Pons (tissue), 1 donor: ENCODE measurements at places on chromosomes 1 and 21.

DNA sequence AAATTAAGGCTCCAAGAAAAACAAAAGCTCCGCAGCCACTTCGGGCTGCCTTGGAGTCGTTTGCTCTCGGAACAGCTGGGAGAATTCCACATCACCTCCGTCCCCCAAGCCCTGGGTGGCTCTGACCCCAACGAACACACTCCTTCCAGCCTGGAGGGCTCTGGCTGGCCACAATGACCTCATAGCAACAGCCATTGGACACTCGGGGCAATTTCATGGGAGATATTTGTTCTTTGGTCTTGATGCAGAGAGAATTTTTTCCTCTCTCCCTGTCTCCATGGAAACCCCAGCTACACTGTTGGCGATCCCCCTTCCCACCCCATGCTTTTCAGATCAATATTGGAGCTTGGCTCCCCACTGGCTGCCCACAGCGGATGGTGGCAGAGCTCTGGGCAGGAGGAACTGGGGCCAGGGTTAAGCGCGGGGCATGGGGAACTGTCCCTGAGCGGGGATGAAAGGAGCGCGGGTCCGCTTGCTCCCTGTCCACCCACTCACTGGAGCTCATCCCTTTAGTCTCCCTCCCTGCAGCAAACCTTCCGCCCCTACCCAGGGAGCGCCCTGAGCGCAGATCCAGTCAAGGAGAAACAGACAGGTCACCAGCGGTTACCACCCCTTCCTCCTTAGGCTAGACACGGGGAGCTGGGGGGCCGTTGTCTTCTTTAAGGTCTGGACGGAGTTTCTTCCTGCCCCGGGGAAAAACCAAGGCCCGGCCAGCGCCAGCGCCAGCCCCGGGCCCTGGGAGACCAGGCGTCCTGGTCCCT, 1.2 kb downstream of the WNT4 start:
- no peak for DNase-seq

- DNase-seq, result peak; percentile 75
Measured at GRCh38 chr1:107750364-107750959, 214.5 kb downstream of the VAV3 start.

GRCh38 chr1:210025870-210026269, 87.9 kb downstream of the SYT14 start:
- no peak for DNase-seq

- DNase-seq, result no peak
Measured at GRCh38 chr1:18769140-18769539, 90.3 kb downstream of the TAS1R2 start.

- no peak for DNase-seq
Measured at GRCh38 chr1:206609229-206609991, 2.9 kb downstream of the EIF2D start.

GRCh38 chr1:109529881-109530456, 9.7 kb upstream of the GPR61 start:
- no peak for DNase-seq

- no peak for DNase-seq
Measured at GRCh38 chr1:150051089-150051373, 16.5 kb upstream of the VPS45 start.

DNA sequence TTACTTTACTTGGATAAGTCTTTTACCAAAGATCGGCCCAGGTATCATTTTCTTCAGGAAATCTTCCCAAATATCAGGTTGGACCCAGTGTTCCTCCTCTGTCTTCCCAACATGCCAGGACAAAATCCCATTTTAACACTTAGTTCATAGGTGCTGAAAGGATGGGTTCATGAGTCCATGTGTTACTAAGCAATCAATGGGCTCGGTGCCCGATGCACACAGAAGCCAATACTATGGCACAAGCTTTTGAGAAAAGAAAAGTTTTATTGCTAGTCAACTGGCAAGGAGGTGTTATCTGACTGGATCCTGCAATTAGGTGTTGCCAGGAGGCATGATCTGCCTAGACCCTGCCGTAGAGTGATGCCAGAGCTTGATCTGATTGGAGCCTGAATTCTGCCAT, 133.3 kb upstream of the SLC44A3 start:
- no peak for DNase-seq

DNA sequence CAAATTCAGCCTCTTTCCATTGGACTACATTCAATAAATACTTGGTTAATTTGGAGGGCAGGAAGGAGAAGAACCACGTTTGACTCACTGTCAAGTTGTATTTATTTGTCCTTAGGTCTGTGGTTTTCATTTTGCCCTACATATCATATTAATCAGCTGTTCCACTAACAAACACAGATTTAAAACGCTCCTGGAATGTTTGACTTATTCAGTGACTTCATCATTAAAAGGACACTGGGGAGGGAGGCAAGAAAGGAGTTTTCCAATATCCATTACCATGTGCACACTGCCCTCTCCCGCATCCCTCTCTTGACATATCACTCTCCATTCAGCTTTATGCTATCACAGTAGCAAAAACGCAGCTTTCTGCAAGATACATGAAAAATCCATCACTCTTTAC, 98.2 kb upstream of the C1orf87 start:
- DNase-seq, result no peak

DNA sequence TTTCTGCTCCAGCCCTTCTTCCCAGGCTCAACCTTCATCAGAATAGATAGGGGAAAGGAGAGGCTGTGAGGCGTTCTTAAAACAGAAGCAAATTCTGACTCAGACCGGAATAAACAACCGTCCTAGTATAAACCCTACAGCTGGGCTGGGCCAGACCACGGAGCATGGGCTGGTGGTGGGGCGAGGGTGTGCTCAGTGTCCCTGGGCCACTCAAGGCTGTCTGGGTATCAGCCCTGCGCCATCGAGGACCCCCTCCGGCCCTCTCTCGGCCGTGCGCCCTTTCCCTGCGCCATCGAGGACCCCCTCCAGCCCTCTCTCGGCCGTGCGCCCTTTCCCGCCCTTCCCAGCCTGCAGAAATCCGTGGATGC, 36.0 kb downstream of the CAPN2 start:
- DNase-seq, result no peak

- no peak for DNase-seq
Measured at GRCh38 chr1:9013819-9014218, 12.4 kb downstream of the SLC2A7 start.

DNA sequence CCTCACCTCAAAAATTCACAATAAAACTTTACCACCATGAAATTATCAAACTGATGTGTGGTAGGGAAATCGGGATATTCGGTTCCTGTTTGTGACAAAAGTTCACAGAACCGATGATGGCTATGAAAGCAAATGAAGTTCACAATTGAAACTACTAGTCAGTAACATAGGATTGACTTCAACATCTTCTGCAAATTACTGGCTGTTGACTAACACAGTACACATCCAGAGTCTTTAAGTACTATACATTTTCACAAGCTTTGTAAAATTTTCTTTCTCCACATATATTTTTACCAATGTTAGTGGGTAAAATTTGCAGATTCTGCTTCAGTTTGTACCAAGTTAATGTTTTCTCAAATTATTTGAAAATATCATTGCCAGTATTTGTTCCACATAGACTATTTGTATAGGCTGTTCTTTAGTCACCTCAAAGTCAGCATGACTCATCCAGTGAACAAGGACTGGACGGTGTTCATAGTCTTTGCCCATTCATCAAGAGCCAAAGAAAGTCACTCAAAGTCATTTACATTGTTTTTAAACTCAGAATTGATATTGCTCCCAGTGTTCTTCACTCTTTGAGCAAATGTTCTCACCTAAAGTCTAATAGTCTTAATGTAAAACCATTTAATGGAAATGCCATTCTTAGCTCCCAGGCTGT, 213.4 kb downstream of the USP25 start:
- DNase-seq, result no peak

DNA sequence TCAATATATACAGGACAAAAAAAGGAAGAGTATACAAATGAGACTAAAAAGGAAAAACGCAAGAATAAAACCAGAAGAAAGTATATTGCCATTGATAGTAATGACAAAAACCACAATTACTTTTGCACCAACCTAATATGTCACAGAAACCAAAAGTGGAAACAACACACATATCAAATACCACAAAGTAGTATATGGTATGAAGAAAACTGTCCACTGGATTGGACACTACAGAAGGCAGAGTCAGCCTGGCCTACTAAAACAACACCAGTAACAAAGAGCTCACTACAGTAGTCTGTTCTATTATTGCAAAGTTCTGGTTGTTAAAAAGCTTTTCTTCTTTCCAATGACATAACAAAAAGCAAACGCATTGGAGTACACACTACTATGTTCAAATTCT, 17.7 kb downstream of the TESK2 start:
- peak; percentile 50 for DNase-seq

GRCh38 chr1:225944951-225945350, 3.9 kb upstream of the LEFTY2 start:
- DNase-seq, result no peak

- DNase-seq, result no peak
Measured at GRCh38 chr1:111654839-111655238, 35.2 kb downstream of the RAP1A start.

DNA sequence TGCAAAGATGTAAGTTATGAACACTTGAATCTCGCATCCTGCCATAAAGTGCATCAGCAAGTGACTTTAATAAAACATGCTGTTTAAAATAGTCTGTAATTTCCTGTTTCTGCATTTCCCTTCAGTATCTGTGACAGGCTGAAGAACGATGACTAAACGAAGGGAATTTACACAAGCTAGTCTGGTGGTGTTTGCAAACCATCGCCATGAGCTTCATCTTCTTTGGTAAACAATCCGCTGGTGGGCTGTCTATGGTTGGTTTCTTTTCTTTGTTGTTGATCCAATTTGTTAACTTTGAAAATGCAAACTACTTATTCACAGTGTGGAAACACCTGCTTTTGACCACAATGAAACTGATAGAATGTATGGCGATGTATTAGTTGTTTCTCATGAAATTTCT, 13.9 kb downstream of the SERTAD4 start:
- DNase-seq, result no peak

DNA sequence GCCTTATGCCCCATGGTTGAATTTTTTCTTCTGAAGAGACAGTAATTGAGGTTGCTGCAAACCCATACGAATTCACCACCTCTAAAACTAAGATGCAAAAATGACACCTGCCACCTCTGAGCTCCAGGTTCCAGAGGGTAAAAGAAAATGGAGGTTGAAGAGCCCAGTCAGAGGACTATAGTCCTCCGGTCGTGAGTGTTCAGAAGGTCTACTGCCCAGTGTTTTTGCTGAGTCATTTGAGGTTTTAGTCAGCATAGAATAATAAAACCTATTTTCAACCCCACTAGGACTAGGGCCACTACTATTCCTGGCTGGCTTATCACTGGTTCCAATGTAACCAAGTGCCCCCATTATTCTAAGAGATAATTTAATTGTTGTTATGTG, 12.9 kb upstream of the SLAMF7 start:
- DNase-seq, result no peak

DNA sequence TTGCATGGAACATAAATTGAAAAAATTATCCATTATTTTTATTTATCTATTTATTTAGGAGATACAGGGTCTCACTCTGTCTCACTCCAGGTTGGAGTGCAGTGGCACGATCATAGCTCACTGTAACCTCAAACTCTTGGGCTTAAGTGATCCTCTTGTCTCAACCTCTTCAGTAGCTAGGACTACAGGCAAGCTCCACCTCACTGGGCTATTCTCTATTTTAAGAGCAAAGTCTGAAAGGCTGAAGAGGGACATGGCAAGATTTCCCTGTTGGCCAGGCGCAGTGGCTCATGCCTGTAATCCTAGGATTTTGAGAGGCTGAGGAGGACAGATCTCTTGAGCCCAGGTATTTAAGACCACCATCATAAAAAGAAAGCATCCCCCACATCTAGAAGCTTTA, 14.0 kb upstream of the RC3H1 start:
- DNase-seq, result no peak

DNA sequence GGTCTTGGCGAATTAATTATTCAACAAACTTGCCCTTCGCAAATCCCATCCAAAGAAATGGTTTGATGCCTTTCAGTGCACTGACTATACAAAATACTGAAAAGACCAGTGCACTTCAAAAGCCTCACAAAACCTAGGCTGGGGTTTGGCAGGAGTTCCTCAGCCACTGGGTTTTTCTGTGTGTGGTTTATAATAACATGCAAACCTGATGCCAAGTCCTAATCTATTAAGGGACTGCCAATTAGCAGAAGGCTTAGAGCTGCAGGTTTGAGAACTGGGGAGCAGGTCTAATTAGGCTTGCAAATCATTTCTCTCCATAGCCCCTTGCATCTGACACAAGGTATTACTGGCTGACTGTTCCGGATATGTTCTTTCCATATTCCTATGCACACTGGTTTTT, 27.7 kb downstream of the PLPP3 start:
- DNase-seq, result peak; percentile 79

DNA sequence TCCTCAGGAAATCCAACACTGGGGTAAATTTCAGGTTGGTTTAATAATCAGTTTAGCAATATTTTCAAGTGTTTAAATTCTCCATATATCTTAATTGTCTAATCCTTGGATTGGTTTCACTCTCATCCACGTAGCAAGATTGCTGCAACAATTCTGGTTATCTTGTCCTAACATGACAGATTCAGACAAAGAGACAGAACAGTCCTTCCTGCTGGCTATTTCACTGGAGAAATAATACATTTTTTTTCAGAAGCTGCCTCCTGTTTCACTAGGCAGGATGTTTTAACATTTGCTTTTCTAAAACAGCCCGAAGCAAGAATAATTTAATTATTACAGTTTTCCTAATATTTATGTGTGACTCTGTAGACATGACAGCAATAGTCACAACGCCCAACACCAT, 2011.2 kb downstream of the NCAM2 start:
- no peak for DNase-seq

GRCh38 chr1:238401144-238401543, 510.4 kb upstream of the ZP4 start:
- no peak for DNase-seq

DNA sequence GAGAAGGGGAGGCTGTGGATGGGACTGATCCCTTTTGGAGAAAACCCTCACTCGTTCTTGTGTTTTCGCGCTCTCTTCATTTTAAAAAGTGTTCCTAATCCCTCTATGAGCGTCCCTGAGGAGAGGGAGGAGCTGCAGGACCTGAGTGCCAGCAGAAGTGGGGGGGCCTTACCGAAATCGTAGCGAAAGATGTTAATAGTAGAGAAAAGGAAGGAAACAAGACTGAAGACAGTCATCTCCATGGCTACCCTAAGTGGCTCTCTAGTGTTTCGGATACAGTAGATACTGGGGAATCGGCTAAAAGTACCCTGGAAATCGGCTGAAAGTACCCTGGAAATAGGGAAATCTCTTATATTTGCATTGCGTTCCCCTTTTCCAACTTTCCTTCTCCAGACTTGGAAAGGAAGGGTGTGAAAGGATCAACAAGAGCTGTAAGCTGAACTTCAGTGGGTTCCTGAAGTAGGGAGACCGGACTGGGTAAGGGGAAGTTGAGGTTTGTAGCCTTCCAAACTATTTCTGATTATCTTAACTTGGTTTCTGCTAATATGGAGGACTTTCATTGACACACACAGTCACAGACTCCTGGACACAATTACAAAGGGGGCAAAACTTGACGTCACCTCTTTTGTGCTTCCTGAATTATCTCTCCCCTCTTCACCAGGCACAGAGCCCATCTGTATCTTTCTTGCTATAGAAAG, 486 bp upstream of the DSTYK start:
- DNase-seq, result no peak

GRCh38 chr1:186740324-186740723, 60.1 kb upstream of the PTGS2 start:
- no peak for DNase-seq

GRCh38 chr1:5348732-5349465, 643.3 kb downstream of the NPHP4 start:
- DNase-seq, result no peak
